ENCODE measurements at places on chromosomes 6 and 20.

DNA sequence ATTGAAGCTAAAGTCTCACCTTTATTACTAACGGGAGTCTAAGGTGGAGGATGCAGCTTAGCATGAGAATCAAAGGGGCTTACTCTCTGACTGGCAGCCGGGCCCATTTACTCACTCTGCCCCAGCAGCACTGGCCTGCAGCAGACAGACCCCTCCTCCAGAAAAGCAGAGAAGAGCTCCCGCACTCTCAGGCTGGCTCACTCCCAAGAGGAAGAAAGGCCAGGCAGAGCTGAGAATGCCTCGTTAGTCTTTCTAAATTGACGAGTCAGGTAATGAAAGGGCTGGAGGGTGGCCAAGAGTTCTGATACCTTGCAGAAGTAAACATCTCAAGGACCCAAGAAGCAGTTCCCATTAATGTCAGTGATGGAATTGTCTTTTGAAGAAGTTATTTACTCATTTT is 44.5 kb upstream of the IL20RA start:
- DNase-seq = no peak

GRCh38 chr20:7792150-7792869 is 147.9 kb downstream of the HAO1 start:
- no peak for DNase-seq

DNA sequence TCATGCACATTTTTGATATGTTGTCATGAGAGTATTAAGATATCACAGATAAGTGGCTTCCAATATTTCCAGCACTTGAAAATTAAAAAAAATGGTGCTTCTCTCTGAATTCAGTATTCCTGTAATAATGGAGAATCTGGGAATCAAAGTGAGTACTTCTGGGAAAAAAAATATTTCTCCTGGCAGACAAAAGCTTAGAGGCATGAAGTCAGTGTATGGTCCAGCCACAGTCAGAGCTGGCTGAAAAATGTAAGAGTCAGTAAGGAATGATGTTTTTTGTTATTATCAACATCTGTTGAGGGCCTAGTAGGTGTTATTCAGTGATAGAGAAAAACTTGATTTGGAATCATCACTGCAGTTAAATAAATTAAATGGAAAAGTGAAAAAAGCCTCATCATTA is 3.2 kb upstream of the RFPL4B start:
- no peak for DNase-seq

- no peak for DNase-seq
Observed at GRCh38 chr6:24723270-24723669, 4.3 kb upstream of the C6orf62 start.

GRCh38 chr20:35320396-35321126 is 28.3 kb upstream of the FAM83C start:
- DNase-seq = no peak

GRCh38 chr6:125811259-125811658 is 20.5 kb downstream of the NCOA7 start:
- DNase-seq = no peak

GRCh38 chr6:16781348-16782169 is 20.3 kb upstream of the ATXN1 start:
- no peak for DNase-seq

- DNase-seq = no peak
Observed at GRCh38 chr6:39574991-39575390, 150.2 kb downstream of the KIF6 start.

- no peak for DNase-seq
Observed at GRCh38 chr20:46977204-46977603, 82.6 kb downstream of the EYA2 start.

- DNase-seq = no peak
Observed at GRCh38 chr6:110781522-110782214, 33.6 kb downstream of the CDK19 start.

DNA sequence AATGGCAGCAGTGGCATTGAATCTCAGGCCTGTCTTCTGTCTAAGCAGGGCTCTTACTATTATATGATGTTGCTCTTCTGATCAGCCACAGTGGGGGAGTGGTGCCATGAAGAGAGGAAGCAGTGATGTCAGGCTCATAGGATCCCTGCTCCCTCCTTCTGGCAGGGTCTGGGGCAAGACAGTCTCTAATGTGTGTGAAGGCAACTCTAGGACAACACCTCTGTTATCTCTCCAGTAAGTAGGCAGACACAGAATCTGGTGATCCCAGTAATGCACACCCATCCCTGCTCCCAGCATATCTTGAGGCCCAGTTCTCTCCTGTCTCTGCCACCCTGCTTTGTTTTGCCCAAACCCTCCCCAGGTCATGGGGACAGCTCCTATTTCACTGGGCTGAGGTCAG is 8.8 kb downstream of the C20orf202 start:
- no peak for DNase-seq

DNA sequence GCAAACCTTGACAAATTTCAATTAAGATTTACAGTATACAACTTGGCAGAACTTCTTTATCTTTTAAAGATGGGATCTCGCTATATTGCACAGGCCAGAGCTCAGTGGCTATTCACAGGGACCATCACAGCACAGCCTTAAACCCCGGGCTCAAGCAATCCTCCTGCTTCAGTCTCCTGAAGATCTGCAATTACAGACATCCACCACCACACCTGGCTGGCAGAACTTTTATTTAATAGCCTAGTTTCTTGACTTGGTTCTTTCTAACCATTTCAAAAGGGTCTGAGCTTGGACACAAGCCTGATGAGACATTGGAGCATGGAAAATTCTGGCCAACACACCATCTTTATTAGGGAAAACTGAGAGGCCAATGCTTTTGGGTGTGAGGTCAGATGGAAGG is 151.6 kb upstream of the KCNG1 start:
- DNase-seq = no peak

GRCh38 chr6:48472091-48472490 is 361.1 kb upstream of the PTCHD4 start:
- no peak for DNase-seq

All from dorsolateral prefrontal cortex (tissue), 122 donors.